ENCODE measurements at places on chromosomes 16 and 17. TPM values are rescaled to one million over a fixed set of nuclear protein-coding genes. Genes with fewer than 3 reads are reported as not detected.

DNA sequence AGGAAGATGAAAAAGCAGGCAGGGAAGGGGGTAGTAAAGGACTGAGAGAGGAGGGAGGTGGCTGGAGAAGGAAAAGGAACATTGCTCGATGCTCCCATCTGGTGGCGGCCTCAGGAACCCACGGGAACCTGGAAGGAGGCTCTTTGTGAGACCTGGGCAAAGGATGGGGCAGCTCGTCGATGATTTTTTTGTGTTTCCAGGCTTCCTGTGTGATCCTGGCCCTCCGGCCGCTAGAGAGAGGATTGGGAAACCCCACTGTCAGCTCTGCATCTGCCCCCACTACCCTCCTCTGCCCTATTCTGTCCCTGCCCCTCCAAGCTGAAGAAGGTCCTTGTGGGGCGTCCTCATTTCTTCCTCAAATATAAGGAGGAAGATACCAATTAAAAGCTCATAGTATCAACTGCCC is 6.6 kb downstream of the WFIKKN2 start:
- no peak for DNase-seq

DNA sequence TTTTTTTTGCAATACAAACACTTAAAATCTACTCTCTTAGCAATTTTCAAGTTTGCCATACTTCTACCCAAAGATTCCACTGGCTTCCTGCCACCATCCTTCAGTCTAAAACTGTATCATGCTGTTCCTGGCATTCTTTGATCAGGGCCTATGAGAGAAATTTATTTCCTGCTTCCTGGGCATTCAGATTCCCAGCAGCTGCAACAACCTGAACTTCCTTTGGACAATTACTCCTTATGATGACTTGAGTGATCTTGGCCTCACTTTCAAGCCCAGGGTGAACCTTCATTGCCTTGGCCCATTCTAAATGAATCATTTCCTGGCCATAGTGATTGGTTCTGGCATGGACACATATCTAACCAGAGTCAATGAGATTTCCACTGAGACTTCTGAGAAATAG is 18.0 kb upstream of the MON1B start:
- DNase-seq: no peak

GRCh38 chr16:72937360-72937759 is 110.6 kb downstream of the ZFHX3 start:
- DNase-seq: no peak

- no peak for DNase-seq
These were observed 307.7 kb downstream of the WWOX start for GRCh38 chr16:78407191-78407590.

CDH13 gene
- total RNA-seq: not detected

G6PC1 gene
- total RNA-seq: not detected

MEOX1 gene
- total RNA-seq: not detected

GRCh38 chr17:32870027-32870670 is 6.8 kb downstream of the MYO1D start:
- DNase-seq: no peak

- DNase-seq: no peak
These were observed 24.1 kb downstream of the GNPTG start for GRCh38 chr16:1375741-1376410.

DNA sequence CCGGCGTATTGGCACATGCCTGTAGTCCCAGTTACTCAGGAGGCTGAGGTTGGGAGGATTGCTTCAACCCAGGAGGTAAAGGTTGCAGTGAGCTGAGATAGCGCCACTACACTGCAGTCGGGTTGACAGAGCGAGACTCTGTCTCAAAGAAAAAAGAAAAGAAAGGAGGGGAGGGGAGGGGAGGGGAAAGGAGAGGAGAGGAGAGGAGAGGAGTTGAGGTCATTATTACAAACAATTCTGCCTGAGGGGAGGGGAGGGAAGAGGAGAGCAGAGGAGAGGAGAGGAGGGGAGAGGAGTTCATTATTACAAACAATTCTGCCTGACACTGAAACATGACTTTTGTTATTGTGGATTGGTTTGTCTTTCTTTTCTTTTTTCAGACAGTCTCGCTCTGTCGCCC is 19.8 kb upstream of the ABCA5 start:
- no peak for DNase-seq

CCL3 gene
- 1,244 TPM for total RNA-seq

DNA sequence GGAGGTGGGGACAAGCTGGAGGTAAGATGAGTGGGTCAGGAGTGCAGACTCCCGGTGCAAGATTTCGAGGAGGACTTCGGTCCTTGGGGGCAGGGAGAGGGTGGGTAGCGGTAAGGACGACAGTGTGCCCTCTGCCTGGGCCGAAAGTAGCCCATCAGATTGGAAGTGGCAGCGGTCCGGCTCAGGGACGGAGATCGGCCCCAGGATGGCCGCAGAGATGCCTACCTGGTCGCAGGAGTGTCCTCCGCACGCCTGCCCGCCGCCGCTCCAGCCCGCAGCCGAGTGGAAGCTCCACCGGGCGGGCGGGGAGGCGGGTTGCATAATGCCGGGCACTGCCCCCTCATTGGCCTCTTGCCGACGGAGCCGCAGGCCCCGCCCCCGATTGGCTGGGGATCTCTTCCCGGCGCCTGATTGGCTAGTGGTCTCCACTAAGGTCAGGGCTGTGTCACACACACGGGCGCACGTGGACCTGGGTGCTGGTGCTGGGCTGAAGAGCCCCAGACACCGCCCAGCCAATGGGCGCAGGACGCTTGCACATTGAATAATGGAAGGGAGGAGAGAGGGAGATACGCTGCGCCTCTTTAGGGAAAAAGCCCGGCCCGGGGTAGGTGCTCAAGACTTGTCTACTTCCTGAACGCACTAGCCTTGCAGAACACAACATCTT is at the start of gene PER1:
Gene PER1, minus strand, starts transcription at position 293 of the 664 bp plus-strand sequence. CDS start 1,698 bp downstream, outside the sequence.
- peak; percentile 88 for DNase-seq

SEZ6 gene
- not detected for total RNA-seq

- no peak for DNase-seq
These were observed 136.7 kb upstream of the WSCD1 start for GRCh38 chr17:5933430-5933829.

DNA sequence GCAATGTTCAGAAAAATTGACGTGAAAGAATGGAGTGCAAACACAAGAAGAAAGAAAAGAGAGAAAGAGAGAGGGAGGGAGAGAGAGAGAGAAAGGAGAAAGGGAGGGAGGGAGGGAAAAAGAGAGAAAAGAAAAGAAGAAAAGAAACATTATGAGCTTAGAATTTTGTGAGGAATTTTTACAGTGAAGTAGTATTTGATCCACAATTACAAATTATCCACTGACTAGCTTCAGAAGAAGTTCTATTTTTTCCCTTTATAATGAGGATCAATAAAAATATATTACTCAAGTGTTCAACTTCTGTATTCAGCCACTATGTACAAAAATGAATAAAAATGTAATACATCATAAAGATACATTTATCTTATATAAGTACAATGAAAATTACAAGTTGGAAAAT is 494.5 kb upstream of the CA10 start:
- no peak for DNase-seq

DNA sequence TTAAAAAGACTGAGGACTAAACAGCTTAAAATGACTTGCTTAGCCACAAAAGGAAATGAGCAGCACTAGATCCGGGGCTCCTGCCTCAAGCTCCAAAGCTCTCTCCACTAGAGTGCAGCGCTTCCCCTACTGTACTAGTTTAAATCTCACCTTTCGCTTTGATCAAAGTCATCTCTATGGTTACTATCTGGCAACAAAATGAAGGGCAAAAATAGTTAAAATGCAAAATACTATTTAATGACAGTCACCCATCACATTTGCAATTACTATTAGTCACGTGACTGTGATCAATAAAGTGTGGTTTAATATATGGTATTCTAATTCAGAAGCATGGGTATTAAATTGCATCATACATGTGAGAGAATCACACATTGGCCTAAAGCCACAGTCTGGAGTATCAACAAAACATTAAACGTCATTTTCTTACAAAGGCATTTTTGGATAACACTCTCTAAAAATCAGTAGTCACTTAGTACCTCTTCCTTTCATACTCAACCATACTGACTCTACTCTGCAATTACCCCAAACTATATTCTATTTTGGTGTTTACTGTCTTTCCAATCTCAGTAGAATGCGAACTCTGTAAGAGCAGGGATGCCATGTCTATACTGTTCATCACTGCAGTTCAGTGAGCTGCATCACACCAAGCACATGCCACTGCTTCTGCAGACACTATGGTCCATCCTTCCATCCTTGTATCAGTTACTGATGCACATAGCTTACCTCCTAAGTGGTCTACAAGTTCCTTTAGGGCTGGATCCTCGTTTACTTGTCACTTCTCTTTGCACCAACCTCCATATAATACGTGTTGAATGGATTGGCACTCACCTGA is 6.2 kb downstream of the PSMD12 start:
- peak; percentile 46 for DNase-seq

DNA sequence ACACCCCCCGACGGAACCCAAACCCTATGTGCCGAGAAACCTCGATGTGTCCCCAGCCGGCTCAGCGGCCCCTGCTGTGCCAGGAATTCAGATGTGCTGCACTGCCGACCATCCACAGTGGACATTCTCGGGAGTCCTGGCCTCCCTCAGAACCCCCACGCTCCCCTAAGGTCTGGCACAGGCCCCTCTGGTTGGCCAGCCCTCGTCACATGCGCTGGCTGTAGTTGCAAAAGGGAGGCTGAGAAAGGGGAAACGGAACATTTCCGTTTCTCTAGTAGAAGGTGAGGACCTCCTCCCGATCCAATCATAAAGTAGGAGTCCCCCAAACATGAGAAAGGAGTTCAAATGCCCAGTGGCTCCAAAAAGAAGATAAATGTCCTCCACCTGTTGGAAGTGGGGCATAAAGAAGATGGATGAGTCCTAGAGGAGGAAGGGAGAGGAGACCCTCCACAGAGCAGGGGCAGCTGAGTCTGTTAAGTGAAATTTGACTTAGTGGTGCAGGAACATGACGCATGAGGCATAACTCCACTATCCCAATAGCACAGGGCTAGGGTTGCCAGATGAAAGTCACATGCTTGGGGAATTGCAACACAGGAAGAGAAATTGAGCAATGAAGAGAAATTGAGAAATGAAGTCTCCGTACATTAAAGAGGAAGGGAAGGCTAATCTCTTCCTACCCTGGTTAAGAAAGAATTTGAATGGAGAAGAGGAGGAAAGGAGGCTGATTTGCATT is 49.3 kb upstream of the WSB1 start:
- no peak for DNase-seq

- DNase-seq: no peak
These were observed 9.0 kb upstream of the ATP2C2 start for GRCh38 chr16:84359326-84359725.

DNA sequence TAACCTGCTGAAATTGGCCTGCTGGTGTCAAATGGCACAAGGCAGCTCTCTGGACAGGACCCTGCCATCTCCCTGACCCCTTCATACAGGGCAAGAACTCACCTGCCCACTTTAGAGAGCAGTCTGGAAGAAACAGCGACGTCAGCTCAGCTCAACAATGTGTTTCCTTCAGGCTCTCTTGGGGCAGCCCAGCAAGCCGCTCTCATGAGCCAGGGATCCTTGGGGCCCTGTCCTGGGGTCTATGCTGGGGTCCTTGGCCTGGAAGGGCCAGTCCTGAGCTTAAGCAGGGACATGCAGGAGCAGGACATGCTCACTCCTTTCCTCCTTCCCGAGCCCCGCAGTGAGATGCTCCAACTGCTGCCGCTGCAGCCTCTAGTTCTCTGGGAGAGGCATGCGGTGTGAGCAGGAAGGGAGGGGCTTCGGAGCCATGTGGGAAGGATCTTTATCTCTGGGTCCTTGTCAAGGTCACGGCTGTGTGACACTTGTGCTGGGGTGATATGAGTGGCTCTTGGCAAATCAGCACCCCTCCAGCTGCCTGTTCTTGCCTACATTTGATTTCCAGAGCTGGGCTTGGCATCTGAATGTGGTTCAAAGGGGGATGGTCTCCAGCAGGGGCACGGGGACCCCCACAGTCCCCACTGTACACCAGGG is 3.4 kb downstream of the C1QTNF1 start:
- no peak for DNase-seq

- no peak for DNase-seq
These were observed 873 bp downstream of the SETD1A start for GRCh38 chr16:30958175-30959079.

GRCh38 chr16:67965668-67966548 is 2.5 kb downstream of the SLC12A4 start:
- no peak for DNase-seq

- no peak for DNase-seq
These were observed 10.3 kb downstream of the UTP18 start for GRCh38 chr17:51270636-51271035.

GRCh38 chr17:80243526-80244433 is 16.9 kb upstream of the RNF213 start:
- no peak for DNase-seq

CNGB1 gene
- total RNA-seq: not detected

EPOP gene
- 56.5 TPM for total RNA-seq

TP53TG3C gene
- not detected for total RNA-seq

CLEC10A gene
- not detected for total RNA-seq

All from activated T-helper 1 cell treated with anti-CD3 and anti-CD28 coated beads, Interleukin-12 subunit alpha, Interleukin-12 subunit beta, Interleukin-2, Interleukin-4 antibody, amounts not matched to agents 30 ng/mL and 10 ng/mL and 1 ng/mL, durations not matched to agents 14 hours and 24 hours and 36 hours (primary cell).